ENCODE measurements at places on chromosomes 2 and 18.

GRCh38 chr2:29063646-29064345, 10.5 kb downstream of the PCARE start:
- no peak for DNase-seq

- DNase-seq: no peak
Observed at GRCh38 chr18:7987284-7987976, 420.3 kb downstream of the PTPRM start.

- no peak for DNase-seq
Observed at GRCh38 chr2:196365145-196365544, 193.8 kb upstream of the STK17B start.

- no peak for DNase-seq
Observed at GRCh38 chr2:80473796-80474195, 169.2 kb upstream of the LRRTM1 start.

GRCh38 chr2:156704617-156705016, 268.4 kb downstream of the GPD2 start:
- no peak for DNase-seq

GRCh38 chr2:23447405-23447804, 62.4 kb downstream of the KLHL29 start:
- no peak for DNase-seq

- peak; percentile 18 for DNase-seq
Observed at GRCh38 chr2:112048887-112049286, 6.2 kb upstream of the TMEM87B start.

DNA sequence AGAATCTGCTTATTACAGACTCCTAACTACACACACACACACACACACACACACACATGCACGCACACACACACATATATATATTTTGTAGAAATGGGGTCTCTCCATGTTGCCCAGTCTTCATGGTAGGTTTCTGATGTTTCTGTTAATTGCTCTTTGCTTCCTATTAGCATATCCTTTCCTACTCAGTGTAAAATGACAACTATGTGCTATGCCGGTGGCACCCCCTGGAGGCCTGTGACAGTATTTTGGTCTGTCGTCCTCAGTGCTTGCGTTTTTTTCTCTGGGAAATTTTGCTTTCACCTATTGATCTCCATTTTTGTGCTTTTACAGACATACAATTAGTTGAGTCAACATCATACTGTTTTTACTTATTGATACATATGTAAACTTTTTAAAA, 322.1 kb downstream of the LRRTM1 start:
- no peak for DNase-seq

GRCh38 chr2:26623541-26624495, 17.3 kb downstream of the CIB4 start:
- no peak for DNase-seq

DNA sequence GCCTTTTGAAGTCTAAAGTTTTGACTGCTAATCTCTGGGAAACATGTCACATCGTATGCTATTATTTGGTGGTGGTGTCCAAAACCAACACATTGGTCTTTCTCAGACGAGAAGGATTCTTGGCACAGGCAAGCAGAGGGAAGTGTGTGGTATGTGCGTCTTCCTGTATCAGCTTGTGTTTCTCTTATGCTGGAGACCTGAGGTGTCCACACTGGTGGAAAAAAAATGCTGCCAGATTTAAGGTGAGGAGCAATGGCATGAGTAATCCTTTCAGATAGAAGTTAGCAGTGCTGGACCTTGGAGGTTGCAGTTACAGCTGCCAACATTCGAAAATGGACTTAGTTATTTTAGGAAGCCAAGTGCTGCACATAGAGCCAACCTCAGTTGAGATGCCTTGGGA, 11.7 kb upstream of the FHL2 start:
- no peak for DNase-seq

- no peak for DNase-seq
Observed at GRCh38 chr2:146651361-146651760, 1193.5 kb upstream of the ACVR2A start.

DNA sequence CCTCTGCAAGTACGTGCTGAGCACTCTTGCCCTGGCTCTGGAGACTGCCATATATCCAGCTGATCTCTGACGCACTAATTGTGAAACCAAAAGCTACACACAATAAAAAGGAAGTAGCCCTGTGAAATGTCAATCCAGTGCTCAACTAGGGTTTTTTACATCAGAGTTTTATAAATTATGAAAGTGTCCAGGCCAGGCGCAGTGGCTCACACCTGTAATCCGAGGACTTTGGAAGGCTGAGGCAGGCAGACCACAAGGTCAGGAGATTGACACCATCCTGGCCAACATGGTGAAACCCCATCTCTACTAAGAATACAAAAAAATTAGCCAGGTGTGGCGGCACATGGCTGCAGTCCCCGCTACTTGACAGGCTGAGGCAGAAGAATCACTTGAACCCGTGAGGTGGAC, 24.5 kb upstream of the PEX13 start:
- no peak for DNase-seq

GRCh38 chr2:152508446-152508845, 173.5 kb downstream of the FMNL2 start:
- DNase-seq: no peak

GRCh38 chr2:38615237-38615636, 12.5 kb upstream of the HNRNPLL start:
- DNase-seq: no peak

DNA sequence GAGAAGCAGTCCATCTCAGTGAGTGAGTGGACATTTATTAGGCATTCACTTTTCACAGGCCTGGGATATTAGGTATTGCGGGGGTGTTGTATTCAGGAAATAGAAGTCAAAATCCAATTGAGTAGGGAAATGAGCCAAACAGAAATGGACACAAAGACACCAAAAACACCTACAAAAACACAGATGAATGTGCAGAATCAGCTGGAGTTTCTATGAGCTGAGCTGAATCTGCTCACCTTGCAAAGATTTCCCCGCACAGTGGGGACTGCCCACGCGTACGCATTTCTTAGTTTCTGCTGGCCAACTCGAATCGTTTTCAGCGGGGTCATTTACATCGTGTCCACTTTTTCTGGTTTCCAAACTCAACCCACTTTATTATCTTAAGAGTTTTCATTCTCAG, 160.0 kb downstream of the BCL2 start:
- no peak for DNase-seq

GRCh38 chr2:20145497-20146193, 79.3 kb downstream of the SDC1 start:
- no peak for DNase-seq

GRCh38 chr2:65662654-65663432, 230.4 kb upstream of the SPRED2 start:
- DNase-seq: no peak

DNA sequence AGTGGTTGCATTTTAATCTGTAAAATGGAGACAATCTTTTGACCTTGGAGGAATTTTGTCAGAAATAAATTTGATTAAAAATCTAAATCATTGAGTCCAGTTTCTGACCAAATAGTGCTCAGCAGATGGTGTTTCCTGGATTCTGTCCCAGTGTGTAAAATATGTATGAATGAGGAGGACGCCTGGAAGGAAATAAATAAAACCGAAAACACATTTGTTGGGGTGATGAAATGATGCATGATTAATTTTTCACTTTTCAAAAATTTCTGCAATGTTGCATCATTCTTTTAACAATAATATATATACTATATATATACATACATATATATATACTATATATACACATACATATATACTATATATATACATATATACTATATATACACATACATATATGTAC, 261.1 kb upstream of the TRIB2 start:
- no peak for DNase-seq

GRCh38 chr18:21703241-21703820, 1.2 kb downstream of the ABHD3 start:
- DNase-seq: no peak

GRCh38 chr2:48768669-48769068, 13.1 kb upstream of the LHCGR start:
- no peak for DNase-seq

GRCh38 chr2:23519334-23519651, 134.3 kb downstream of the KLHL29 start:
- no peak for DNase-seq

DNA sequence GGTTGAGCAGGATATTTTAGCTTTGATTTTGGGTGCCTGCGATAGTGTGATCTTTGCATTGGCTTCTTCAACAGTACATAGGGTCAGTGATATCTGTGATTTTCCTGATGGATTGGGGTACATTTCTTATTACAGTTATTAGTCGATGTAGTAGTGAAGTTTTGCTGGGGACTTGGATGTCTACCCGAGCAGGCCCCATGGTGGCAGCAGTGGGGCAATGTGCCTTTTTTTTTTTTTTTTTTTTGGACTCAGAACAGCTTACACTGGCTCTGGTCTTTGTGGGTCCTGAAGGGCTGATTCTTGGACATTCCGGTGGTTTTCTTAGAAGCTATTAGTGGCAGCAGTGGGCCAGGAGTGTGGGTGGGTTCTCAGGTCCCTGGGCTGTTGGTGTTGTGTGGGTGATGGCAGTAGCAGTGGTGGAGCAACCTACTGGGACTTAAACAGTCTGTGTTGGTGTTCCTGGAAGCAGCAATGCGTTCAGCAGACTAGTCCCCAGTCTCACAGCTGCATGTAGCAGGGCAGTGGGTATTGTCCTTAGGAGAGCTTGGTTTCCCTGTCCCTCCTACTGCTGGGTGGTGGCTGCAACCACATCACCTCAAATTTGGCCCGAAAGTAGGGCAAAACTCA, 53.7 kb upstream of the SLC4A10 start:
- DNase-seq: no peak

DNA sequence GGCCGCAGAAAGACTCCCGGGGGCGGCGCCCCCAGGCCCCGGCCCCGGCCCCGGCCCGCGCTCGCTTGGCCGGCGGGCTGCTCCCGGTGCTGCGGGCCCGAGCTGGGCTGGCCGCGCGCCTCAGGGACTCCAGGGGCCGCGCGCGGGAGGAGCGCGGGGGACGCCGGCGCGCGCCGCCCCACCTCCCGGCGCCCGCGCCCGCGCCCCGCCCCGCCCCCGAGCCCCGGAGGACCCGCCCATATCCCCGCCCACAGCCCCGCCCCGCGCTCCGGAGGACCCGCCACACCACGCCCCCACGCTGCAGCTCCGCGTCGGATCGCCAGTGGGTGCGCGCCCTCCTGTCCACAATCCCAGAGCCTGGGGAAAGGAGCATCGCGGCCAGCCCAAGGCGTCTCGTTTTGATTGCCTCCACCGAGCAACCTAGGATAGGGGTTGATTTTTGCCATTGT, at the start of gene PARD6G:
Gene PARD6G, minus strand, starts transcription at position 122 of the 449 bp plus-strand sequence. CDS start 166 bp downstream, outside the sequence.
- peak; percentile 31 for DNase-seq

DNA sequence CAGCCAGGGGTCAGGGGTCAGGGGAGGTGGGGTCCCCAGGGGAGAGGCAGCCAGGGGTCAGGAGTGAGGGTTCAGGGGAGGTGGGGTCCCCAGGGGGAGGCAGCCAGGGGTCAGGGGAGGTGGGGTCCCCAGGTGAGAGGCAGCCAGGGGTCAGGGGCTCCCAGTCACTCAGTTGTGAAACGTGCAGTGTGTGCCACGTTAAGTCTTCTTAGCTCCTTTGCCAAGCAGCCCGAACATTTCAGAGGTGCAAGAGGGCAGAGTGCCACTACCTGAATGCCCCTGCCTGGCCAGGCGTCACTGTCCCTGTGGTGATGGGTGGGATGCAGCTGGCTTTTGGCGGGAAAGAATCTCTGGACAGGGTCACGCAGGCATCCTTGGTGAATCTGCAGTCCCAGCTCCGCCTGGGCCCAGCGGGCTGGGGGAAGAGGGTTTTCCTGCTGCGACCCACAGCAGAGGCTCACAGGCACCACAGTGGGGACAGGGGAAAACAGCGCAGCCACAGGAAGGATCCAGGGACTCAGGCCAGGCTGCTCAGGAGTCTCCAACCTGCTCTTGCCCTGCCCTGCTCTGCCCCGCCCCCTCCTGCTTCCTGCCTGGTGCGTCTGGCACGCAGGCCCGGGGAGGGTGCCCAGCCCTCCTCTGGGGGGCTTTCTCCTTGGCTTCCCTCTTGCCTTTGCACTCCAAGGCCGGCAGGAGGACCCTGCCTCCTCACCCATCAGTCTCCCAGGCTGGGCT, 188.3 kb downstream of the TWIST2 start:
- no peak for DNase-seq

GRCh38 chr2:217402761-217403383, 543.0 kb upstream of the TNP1 start:
- DNase-seq: no peak

- peak; percentile 16 for DNase-seq
Observed at GRCh38 chr18:37297106-37297505, 268.5 kb downstream of the CELF4 start.

- DNase-seq: no peak
Observed at GRCh38 chr2:131142849-131143248, 37.7 kb downstream of the PLEKHB2 start.

DNA sequence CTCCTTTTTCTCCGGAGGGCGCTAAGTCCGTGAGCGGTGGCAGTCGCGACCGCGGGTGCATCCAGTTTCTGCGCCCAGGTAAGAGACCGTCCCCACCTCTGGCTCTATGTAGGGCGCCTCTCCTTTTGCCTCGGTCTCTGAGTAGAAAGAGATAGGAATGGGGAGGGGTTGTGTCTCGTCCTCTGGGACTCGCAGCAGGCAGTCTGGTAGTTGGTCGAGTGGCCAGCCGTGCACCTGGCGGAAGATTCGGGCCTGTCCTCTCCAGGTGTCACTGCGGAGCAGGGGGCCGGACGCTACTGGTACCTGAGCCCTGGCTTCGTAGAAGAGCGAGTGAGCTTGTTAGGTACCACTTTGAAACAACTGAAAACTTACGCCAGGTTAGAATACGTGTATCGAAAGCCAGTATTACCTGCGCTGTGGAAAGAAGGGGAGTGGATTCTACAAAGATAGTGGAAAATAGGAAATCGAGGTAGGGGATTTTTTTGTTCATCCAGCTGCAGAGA, 403 bp downstream of the MAP2 start:
- no peak for DNase-seq

DNA sequence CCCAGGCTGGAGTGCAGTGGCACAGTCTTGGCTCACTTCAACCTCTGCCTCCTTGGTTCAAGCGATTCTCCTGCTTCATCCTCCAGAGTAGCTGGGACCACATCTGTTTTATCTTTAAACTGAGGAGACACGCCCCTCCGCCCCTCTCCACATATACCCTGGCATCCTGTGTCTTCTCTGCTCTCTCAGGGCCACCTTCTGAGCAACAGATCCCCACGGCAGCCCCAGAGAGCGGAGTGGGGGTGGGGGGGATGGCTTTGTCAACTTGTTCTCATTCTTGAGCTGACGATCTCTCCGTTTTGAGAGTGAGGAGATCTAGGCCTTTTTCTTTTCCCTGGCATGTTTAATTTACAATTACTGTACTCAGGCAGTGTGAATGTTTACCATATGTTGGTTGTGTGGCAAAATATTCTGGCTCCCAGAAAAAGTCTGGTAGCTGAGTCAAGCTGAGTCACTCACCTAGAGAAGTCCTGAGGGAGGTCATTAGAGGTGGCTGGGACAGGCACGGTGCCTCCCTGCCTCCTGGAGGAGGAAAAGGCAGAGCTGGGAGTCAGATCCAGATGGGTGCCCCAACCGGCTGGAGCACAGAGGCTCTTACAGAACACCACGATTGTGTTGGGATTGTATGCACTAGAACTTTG, 19.5 kb upstream of the ID2 start:
- DNase-seq: no peak

- DNase-seq: no peak
Observed at GRCh38 chr2:64067326-64067725, 48.1 kb upstream of the VPS54 start.

GRCh38 chr2:100317634-100318033, 4.7 kb downstream of the LONRF2 start:
- DNase-seq: no peak
